ENCODE measurements at places on chromosomes 2 and 18. TPM values are rescaled to one million over a fixed set of nuclear protein-coding genes. Genes with fewer than 3 reads are reported as not detected.

The CCDC138 gene
- total RNA-seq = 10.6 TPM

The LIMS3 gene
- 17.8 TPM for total RNA-seq

The PCARE gene
- total RNA-seq = not detected

The SERPINB10 gene
- total RNA-seq = not detected

The LMAN1 gene
- total RNA-seq = 98.3 TPM

The KLHL41 gene
- 0.21 TPM for total RNA-seq

The CTAGE1 gene
- total RNA-seq = not detected

The ABHD1 gene
- total RNA-seq = not detected

The GPR45 gene
- not detected for total RNA-seq

The KCNF1 gene
- 0.42 TPM for total RNA-seq

The POTEI gene
- 0.16 TPM for total RNA-seq

The GALNT5 gene
- not detected for total RNA-seq

The PLGLB1 gene
- 0.75 TPM for total RNA-seq

The DSEL gene
- 4.5 TPM for total RNA-seq

The PSMA8 gene
- total RNA-seq = not detected

The CTLA4 gene
- not detected for total RNA-seq

The SP140L gene
- 21.4 TPM for total RNA-seq

The LIMS4 gene
- total RNA-seq = 35.7 TPM

The NTSR2 gene
- total RNA-seq = not detected

The XDH gene
- not detected for total RNA-seq

The SLC38A11 gene
- not detected for total RNA-seq

The ZNF804A gene
- not detected for total RNA-seq

The PRSS56 gene
- not detected for total RNA-seq

The DSC1 gene
- total RNA-seq = not detected

The MRPL33 gene
- total RNA-seq = 97.4 TPM

The UGT1A5 gene
- total RNA-seq = not detected
